Stimulated activated CD8-positive, alpha-beta memory T cell treated with anti-CD3 and anti-CD28 coated beads, Interleukin-4, amount 100 ng/mL, for 4 hours (primary cell): ENCODE measurements at places on chromosomes 3 and 15.

DNA sequence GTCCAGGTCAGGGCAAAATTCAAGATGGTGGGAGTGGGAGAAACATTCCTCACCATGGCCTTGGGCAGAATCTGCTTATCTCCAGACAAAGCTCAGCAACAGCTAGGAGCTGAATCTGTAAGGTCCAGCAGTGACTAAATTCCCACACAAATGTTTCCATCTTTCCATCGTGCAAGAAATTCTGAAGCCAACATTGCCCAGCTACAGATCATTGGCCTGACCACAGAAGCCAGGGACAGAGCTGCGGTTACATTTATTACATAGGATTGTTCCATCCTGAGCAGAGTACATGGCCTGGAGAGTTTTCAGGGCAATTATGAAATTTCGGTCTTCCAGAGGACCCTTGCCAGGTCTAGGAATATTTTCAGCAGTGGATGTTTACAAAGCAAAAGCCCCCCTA lies 100.3 kb downstream of the LIPC start:
- no peak for DNase-seq

GRCh38 chr3:169278667-169279066 lies 384.8 kb downstream of the MECOM start:
- no peak for DNase-seq

GRCh38 chr3:111434941-111435622 lies 106.9 kb upstream of the CD96 start:
- DNase-seq = no peak

DNA sequence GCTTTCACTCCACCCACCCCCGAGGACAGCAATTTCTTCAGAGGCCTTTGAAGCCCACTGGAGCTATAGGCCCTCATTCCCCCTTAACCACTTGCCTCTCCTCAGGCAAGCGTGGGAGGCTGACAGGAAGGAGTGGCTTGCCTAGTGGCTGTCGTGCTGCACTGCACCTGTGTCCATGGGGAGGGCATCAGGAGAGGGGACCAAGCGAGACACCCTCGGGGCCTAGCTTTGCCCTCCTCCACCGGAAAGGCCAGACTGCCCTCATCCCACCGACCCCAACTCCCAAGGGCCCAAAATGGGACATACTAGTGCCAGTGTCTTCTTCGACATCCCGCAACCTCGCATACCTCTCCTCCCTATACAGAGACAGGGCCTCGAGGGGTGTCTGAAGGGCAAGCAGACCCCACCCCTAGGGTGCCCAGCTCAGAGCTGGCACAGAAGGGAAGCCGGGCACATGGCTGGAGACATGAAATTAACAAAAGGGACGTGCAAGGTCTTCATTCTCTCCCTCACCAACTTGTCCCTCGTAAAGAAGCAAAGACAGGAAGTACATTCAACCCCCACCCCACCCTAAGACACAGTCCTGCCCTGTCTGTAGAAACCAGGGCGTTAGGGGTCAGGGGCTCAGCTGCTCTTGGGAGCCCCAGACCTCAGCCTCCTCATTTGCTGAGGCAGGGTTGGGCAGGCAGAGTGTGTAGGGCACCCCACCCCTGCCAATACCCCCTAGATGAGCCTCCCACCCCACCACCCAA lies 24.3 kb downstream of the VIPR1 start:
- DNase-seq = no peak

DNA sequence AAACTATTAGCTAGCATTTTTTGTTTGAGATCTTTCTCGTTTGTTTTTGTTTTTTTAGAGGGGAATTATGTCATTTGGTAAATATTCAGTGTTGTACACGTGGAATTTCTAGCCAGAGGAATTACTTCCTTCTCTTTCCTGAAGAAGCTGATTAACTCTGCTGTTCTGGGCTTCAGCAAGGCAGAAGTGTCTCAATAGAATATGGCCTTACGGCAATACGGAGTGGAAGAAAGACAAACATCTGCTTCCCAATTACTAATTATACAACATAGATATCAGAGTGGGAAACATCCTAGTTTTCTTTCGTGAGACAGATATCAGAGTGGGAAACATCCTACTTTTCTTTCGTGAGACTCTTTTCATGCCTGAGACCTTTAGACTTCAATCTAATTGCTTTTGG lies 11.9 kb downstream of the P3H2 start:
- no peak for DNase-seq

DNA sequence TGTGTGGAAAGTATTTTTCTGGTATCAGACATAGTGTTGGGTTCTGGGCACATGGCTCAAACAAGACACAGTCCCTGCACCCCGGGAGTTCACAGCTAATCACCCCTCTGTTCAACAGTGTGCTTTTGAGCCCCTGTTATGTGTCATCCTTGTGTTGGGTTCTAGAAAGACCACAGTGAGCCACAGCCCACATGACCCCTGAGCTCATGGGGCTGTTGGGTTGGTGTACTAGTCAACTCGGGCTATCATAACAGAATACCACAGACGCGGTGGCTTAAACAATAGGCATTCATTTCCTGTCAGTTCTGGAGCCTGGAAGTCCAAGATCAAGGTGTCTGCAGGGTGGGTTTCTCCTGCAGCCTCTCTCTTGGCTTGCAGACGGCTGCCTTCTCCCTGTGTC lies 100.0 kb downstream of the DNAJB8 start:
- no peak for DNase-seq

GRCh38 chr3:2837239-2837638 lies 272.9 kb downstream of the IL5RA start:
- no peak for DNase-seq

DNA sequence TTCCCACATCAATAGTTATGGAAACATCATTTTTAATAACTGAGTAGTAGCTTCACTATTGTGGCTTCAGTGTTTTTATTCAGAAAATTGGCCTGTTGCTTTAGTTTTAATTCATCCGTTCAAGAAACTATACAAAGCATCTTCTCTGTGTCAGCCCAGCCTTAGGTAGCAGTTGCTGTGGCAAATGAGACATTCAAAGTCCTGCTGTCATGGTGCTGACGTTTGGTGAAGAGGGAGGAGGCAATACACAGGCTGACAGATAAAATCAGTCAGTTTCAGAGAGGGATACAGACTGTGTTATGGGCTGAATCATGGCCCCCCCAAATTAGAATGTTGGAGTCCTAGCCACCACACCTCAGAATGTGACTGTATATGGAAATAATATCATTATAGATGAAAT lies 56.5 kb downstream of the SLC7A14 start:
- DNase-seq = no peak

- DNase-seq = no peak
These were observed 168.6 kb downstream of the SEMA6D start for GRCh38 chr15:47885920-47886319.

DNA sequence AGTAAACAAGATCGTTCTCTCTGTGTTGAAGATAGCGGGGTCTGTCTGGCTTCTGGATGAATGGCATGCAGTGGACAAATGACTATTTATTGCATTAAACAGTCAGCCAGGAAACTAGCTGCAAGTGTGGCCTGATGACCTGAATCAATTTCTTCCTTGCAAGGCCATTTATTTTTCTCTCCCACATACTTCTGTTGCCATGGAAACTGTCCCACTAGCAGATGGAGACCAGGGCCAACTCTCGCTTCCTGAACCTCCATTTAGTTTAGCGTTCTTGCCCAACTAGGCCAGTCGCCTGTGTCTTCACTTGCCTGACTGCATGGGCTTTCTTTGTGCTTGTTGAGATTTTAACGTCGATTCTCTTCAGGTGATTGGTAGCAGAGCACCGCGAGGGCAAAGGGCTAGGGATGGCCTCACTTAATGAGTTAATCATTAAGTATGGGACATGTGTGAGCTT lies 27.6 kb downstream of the LMCD1 start:
- no peak for DNase-seq

DNA sequence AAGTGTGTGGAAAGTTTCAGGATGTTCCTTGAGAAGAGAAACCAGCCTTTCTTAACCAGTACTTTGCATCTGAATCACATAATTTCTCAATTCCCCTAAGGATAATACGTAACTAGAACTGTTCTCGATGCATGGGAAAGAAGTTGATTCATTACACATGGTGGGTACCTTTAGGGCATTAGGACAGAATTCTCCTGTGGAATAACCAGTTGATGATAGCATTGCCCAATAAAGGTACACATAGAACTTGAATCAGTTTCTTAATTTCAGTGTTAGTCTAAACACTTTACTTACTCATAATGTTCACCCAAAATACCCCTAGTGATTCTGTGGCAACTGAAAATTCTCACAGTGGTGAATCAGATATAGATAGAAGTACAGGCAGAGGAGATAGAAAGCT lies 1030.9 kb downstream of the ROBO1 start:
- DNase-seq = no peak

GRCh38 chr3:65995515-65995914 lies 43.2 kb downstream of the MAGI1 start:
- DNase-seq = no peak
